ENCODE measurements at places on chromosomes 7 and 10.

DNA sequence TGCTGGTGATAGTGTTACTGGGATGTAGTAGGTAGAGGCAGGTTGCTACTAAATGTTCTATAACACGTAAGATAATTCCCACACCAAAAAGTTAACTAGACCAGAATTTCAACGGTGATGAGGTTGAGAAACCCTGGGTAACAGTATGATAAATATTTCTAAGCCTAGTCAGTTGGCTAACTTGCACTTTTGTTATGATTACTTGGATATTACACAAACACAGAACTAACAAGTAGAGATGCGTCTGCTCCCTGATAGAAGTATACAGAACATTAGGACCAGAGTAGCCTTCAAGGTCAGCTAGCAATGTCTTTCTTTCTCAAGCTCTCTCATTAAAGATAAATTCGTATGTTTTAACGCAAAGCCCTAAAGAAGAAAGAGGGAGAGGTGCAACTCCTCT, 86.2 kb upstream of the FZD8 start:
- no peak for DNase-seq

- DNase-seq, result no peak
Observed at GRCh38 chr10:67770537-67770936, 67.5 kb downstream of the DNAJC12 start.

DNA sequence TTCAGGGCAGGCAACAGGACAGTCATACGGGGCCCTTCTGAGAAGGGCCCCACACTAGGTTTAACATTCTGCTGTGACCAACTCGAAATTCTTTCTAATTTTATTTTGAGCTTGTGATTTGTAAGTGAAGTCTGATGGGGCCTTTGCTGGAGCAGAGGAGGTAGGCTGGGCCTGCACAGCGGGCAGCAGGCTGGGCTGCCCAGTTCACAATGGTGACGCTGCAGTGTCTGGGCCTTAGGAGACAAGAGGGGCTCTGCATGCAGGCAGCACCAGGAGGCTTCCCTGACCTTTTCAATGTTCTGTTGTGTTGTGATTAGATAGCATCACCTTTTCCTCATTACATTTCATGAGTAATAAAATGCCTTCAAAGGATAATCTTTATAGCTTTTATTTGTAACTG, 175.1 kb downstream of the CXCL12 start:
- DNase-seq, result no peak

DNA sequence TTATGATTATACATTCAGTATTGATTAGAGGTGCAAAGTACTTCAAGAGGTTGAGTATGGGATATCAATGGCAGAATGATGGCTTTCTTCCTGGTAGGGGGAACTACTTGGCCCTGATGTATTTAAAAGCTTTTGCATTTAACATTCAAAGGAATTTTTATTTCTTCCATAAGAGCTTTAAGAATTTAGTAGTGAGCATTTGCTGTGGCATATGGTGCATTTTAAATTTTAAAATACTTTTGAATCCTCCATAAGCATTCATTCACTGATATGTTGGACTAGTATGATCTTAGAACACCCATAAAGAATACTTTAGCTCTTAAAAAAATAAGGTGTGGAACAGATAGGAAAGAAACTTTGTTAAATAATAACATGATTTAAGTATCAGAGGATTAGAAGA, 191.9 kb upstream of the PPP1R3A start:
- DNase-seq, result no peak

- no peak for DNase-seq
Observed at GRCh38 chr10:24009736-24010135, 199.2 kb upstream of the KIAA1217 start.

DNA sequence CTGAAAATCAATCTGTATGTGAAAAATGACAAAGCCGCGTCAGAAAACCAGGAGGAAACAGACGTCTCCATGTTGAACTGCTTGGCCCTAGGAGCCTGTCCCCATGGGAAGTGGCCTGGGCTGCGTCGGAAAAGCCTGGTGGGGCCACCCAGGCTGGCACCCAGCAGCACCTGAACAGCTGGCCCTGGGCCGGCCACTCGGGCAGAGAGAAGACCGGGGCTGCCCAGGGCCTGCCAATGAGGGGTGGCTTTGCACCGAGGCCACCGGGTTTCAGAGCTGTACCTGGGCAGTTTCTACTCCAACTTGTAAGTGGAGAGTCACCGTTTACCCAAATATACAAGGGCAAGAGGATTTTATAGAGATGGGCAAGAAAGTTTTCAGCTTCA, 1.1 kb upstream of the FUOM start:
- no peak for DNase-seq

DNA sequence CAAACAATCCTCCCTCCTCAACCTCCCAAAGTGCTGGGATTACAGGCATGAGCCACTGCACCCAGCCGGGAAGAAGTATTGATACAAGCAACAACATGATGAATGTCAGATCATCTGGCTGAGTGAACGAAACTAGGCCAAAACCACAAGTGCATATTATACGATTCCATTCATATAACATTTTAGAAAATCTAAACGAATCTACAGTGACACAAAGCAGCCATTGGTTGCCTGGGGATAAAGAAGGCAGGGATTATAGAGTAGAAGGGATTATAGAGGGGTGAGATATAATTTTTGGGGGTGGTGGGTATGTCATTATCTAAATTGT, 11.5 kb upstream of the RHBDD2 start:
- DNase-seq, result no peak

- no peak for DNase-seq
Observed at GRCh38 chr10:49733866-49734265, 28.3 kb downstream of the OGDHL start.

DNA sequence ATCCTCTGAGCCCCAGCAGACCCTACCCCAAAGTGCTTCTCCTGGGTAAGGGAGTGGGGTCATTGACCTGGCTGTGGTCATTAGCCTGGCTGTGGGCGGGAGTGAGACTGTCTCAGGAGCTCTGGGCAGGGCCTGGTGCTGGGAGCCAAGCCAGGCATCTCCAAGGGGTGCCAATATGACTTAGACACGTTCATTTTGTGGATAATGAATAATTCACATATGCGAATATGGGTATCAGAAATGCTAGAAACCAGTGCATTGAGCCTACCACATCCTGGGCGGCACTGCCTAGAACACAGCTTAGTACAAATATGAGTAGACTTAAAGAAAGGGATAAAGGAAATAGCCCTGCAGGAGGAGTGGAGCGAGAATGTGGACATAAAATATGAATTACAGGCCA, 14.4 kb upstream of the SRRM3 start:
- DNase-seq, result no peak

DNA sequence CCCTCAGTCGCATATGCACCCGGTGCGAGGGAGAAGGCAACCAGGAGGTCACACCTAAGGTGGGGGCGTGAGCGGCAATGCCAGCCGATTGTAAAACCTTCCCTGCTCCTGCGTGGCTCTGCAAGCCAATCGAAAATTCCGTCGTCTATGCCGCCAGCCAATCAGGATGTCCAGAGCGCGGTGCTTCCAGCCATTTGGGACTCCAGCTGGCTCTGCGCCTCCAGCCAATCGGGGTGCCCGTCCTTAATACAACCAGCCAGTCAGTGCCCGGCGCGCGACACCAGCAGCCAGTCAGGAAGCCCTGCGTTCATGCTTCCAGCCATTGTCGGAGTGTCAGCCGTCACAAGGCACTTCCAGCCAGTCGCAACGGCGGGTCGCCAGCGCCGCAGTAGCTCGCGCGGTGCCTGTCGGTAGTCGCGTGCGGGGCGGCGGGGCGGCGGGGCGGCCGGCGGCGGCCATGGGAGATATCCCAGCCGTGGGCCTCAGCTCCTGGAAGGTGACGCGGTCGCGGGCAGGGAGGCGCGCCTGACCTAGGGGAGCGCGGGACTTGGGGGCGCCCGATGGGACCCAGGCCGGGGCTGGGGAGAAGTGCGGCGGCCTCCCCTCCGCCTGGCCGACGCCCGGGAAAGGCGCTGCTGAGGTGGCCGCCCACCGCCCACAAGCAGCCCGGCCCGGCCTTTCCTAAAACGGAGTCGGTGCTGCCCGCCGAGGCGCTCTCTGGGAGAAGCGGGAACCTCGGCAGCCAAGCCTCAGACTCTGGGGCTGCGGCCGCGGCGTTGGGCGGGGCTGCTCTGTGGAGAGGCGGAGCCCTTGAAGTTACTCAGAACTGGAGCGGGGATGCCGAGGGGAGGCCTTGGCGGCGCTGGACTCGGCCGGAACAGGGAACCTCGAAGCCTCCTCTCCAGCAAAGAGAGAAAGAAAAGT, at the start of gene AKR1E2:
AKR1E2 (plus strand) TSS at position 340 of the 924 bp plus-strand sequence; CDS start at position 458, 118 bp downstream.
- DNase-seq, result peak; percentile 85

GRCh38 chr10:11036424-11037011, 18.8 kb downstream of the CELF2 start:
- peak; percentile 61 for DNase-seq

- DNase-seq, result peak; percentile 38
Observed at GRCh38 chr7:12025246-12025645, 185.8 kb upstream of the TMEM106B start.

- DNase-seq, result no peak
Observed at GRCh38 chr7:108316708-108317107, 139.5 kb downstream of the NRCAM start.

- peak; percentile 43 for DNase-seq
Observed at GRCh38 chr7:24783698-24784097, 26.4 kb upstream of the GSDME start.

DNA sequence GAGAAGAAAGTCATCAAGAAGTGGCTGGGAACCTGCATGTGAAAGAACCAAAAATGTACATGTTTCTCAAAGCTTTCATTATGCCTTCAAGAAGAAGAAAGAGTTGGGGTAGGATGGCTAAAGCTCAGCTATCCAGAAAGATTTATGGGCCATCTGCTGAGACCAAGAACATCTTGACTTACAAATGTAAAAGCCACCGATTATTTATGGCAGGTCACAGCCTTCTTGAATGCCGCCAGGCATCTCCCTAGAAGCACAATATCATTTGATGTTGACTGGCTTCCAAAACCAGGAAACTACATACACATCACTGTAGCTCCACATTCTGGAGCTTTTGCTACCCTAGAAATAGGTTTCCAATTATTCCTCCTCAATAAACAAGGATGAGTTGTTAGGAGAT, 254.2 kb upstream of the AOAH start:
- DNase-seq, result no peak

- peak; percentile 89 for DNase-seq
Observed at GRCh38 chr10:70742537-70743429, 42.4 kb downstream of the TBATA start.

- no peak for DNase-seq
Observed at GRCh38 chr10:32232378-32232777, 114.6 kb downstream of the EPC1 start.

DNA sequence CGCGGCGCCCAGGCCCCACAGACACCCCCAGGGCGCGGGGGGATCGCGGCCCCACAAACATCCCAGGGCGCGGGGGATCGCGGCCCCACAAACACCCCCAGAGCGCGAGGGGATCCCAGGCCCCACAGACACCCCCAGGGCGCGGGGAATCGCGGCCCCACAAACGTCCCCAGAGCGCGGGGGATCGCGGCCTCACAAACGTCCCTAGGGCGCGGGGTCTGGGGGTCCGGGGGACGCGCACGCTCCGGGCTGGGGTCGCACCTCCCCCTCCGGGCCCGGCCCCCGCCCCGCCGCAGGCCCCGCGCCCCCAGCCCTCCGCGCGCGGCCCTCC, 382 bp downstream of the DIP2C start:
- DNase-seq, result no peak

- DNase-seq, result no peak
Observed at GRCh38 chr10:130652544-130652943, 516.4 kb downstream of the GLRX3 start.

DNA sequence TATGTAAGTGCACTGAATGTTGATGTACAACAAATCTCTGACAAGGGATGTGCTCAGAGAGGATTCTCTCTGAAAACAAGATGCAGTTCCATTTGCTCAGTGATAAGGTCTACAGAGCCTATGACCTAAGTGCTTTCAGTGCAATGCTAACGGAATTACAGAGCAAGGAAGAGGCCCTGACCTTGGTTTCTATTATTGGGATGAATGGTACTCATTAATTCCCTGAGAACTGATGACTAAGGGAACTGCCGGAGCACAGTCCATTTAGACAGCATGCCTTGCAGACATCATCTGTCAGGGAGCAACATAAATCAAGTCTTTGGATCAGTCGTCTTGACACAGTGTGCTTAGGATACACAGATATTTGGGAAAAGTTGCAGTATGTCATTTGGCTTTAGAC, 340.8 kb downstream of the PHTF2 start:
- peak; percentile 95 for DNase-seq

GRCh38 chr10:22682237-22683139, 31.9 kb downstream of the PIP4K2A start:
- DNase-seq, result peak; percentile 23

GRCh38 chr10:113028456-113029440, 78.7 kb downstream of the TCF7L2 start:
- DNase-seq, result peak; percentile 18

- no peak for DNase-seq
Observed at GRCh38 chr7:498678-499641, 20.7 kb downstream of the PDGFA start.

DNA sequence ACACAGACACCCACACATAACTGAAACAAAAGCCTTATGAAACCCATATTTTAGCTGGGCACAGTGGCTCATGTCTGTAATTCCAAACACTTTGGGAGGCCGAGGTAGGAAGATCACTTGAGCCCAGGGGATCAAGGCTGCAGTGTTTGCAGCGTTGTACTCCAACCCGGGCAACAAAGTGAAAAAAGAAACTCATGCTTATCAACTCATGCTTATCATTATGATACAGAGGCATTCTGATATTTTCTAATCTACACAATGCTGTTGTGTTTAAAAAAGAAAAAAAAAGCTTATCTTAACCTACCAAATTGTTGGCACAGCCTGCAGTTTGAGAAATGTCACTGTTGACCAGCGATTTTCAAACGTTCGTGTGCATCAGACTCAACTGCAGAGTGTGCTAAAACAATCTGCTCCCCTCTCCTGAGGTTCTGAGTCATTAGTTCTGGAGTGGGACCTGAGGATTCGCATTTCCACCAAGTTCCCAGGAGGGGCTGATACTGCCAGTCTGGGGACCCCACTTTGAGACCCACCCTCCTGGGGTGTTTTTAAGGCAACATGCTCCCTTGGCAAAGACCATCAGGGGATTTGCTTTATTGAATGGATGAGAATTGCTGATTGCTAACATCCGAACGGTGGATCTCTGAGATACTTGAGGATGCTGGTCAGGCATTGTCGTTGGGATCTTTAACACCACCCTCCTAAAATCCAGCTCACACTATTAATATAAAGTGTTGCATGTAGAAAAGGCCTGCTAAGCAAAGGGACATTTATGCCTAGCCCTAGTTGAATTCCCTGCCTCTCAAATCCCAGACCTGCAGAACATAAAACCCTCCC, 16.2 kb downstream of the CHST3 start:
- peak; percentile 39 for DNase-seq

DNA sequence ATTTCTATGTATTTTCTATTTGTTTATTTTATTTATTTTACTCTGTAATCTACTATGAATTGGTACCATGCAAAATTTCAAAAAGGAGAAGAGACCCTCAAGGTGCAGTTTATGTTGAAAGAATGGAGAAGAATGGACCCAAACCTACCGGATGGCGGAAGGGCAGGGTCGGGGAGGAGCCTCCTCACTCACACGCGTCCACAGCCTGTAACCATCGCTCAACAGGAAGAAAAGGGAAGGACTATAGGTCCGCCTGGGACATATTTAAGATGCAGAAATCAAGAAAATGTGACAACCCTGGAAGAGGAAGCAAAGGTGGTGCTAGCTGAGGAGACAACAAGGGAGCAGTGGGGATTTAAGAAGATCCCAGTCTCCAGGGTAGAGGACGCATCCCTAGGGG, 158.4 kb downstream of the COBL start:
- DNase-seq, result no peak
